ENCODE measurements at places on chromosomes 5 and 9.

DNA sequence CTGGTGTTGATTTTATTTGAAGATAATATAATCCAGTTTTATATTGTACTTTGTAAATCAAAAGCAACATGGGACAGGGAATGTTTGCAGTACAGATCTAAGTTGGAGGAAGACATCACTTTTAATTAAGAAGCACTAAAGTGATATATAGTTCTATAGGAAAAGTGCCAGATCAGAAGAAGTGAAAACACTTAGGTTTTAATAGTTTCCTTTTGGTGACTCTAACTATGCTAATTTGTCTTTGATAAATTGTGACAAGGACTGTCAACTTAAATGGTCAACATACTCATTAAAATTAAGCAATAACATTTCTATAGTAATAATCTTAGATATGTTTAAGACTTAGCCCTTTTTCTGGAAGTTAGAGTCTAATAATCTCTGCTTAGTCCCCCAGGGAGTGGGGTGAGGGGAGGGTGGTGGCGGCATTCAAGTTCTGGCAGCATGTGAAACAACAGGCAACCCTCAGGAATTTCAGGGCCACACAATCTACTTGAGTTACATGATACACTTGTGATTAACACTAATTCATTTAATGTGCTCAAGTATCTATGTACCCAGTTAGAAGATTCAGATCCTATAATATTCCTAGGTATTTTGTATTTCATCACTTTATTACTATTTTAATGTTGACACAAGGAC, 1026.5 kb downstream of the NR2F1-AS1 start:
- DNase-seq = no peak

DNA sequence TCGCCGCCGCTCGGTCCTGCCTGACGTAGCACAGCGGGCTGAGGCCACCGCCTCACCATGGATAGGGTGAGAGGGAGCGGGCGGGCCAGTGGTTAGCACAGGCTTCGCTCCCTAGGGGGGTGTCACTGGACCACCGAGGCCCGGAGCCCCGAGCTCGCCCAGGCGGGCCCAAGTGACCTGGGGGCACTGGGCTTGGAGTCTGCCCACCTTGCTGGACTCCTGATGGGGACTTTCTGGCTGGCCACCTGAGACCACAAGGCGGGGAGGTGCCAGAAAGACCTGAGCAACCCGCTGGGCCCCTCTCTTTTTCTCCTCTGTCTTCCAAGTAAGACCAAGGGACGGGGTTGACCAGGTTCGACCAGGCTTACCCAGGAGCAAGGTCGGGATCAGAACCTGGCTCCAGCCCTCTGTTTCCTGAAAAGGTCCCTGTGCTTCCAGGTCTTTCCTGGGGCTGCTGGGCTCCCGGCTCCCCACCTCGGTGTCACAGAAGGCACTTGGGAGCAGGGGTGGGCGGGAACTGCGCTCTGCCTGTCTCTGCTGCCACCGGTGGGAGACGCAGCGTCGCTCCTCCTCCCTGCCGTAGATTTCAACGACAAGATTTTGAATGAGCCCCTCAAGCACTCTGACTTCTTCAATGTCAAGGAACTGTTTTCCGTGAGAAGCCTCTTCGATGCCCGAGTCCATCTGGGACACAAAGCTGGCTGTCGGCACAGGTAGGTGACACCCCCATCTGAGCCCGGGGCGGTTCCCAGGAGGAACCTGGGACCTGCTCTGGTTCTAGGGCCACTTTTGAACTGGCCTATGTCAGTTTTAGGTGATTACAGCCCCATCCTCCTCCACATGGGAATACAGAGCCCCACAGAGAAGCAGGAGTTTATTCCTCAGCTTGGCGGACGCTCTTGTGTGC, 1.0 kb downstream of the MRPS2 start:
- no peak for DNase-seq

- no peak for DNase-seq
Observed at GRCh38 chr5:101278011-101278687, 375.1 kb upstream of the ST8SIA4 start.

DNA sequence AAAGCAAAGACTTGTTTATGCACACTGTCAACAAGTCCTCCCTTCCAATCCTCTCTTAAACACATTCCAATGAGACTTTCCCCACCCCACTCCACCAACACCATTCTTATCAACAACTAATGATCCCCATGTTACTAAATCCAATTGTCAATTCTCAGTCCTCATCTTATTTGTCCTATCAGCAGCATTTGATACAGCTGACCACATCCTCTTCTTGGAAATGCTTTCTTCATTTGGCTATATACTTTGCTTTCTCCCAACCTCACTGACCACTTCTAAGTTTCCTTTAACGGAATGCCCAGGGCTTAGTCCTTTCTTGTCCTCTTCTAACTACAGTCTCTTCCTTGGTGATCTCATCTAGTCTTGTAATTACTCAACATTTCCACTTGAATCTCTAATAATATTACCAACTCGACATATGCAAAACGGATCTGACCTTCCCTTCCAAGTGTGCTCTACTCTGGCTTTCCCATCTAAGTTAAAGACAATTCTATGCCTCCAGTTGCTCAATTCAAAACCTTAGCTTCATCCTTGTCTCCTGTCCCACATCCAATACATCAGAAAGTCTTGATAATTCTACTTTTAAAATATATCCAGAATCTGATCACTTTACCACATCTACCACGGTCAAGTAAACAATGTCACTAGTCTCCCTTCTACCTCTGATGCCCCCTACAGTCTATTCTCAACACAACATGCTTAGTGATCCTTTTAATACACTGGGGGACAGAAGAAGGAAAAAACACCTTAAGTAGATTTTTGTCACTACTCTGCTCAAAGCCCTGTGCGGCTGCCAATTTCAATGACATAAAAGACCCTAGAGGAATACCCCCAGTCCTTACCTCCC, 25.5 kb downstream of the AGTPBP1 start:
- DNase-seq = no peak

- DNase-seq = no peak
Observed at GRCh38 chr9:82512728-82513127, 524.2 kb downstream of the SPATA31D1 start.

- DNase-seq = no peak
Observed at GRCh38 chr9:4741365-4742089, 525 bp upstream of the AK3 start.

DNA sequence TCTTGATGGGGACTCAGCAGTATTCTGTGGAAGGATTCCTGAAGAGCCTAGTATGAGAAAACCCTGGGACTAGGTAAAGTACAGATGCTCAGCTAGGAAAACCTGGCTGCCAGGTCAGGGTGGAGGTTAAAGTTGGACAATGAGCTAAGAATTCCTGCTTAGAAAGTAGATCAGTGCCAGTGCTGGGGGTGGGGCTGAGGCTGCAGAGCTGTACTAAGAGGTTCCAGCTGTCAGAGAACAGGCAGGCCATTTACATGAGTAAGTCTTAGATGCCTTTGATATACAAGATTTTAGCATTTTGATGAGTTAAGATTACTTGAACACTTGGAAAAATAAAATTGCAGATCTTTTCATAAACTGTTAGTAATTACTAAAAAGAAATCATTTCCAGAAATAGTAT, 332.3 kb upstream of the NUDT12 start:
- DNase-seq = no peak

DNA sequence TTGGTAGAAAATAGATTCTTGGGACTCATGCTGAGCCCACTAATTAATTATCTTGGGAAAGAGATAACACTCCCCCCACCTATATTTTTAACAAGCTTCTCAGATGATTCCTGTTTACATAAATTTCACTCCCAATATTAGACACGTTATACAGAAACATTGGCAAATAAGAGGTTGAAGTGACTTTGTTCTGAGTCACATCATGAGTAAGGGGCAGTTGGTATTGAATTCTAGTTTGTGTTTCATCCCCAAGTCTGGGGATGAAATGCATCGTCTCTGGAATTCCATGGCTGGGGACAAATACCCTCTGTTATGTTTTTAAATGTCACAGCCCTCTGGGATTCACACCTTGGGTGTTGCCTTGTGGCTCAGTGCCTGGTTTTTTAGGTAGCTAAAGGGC, 41.0 kb downstream of the BASP1 start:
- no peak for DNase-seq
